NCI-H524 (cell line): ENCODE measurements at places on chromosomes 12 and 14.
A peak's percentile ranks its signal among the peaks of the same experiment; 100 is the strongest.

DNA sequence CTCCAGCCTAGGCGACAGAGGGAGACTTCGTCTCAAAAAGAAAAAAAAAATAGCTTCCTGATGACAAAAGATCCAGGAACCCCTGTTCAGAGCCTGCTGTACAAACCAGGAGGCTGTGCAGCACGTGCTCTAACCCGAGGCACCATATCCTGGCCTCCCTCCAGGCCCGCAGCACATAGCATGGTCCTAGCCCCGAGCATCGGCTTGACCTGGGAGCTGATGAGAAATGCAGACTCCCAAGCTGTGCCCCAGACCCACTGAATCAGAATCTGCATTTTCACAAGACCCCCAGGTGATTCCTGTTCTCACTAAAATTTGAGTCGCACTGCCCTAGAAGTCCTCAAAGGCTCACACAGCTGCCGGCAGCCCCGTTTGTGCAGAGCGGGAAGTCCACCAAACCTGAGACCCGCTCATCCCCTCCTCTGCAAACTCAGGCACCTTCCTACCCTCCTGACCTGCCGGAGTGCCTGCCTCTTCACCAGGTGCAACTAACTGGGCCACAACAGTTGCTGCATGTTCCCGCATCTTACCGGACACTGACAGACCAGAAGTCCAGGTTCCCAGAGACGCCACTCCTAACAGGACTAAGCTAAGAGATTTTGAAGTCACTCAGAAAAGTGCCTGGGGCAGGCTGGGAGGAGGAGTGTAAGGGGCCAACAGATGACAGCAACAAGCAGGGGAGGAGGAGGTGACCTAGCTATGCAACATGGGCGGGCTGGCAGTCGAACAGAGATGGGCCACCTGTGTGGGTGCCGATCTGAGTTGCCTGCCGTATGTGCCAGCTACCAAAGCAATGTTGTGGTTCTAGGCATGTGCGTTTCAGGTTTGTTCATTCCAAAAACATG, 24.0 kb upstream of the RIN3 start:
- DNase-seq, result no peak

- no peak for DNase-seq
These were observed 50.9 kb upstream of the KCNH5 start for GRCh38 chr14:63096186-63096585.

DNA sequence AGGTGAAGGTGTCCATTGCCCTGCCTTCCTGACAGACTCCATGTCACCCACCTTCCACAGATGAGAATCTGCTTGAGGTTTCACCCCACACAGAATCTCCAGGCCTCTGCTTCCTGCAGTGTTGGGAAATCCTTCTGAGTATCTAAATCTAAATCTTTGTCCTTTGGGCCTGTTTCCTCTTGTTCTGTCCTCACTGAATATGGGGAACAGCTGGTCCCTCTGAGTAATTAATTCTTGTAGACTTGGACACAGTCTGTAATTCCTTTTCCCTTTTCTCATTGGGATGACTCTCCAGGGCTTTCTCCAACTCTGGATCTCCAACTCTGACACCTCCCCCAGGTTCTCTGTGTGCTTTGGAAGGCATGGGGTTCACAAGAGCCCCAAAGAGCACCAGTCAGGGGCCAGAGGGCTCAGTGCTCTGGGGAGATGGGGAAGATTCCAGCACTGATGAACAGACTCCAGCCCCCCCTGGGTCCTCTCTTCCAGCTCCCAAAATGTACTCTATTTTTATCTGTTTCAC, 2.3 kb upstream of the ACVRL1 start:
- DNase-seq, result peak; percentile 56

- DNase-seq, result peak; percentile 57
These were observed 723 bp downstream of the KIF21A start for GRCh38 chr12:39441963-39442830.

GRCh38 chr12:129827866-129828384, 75.9 kb downstream of the TMEM132D start:
- peak; percentile 31 for DNase-seq

DNA sequence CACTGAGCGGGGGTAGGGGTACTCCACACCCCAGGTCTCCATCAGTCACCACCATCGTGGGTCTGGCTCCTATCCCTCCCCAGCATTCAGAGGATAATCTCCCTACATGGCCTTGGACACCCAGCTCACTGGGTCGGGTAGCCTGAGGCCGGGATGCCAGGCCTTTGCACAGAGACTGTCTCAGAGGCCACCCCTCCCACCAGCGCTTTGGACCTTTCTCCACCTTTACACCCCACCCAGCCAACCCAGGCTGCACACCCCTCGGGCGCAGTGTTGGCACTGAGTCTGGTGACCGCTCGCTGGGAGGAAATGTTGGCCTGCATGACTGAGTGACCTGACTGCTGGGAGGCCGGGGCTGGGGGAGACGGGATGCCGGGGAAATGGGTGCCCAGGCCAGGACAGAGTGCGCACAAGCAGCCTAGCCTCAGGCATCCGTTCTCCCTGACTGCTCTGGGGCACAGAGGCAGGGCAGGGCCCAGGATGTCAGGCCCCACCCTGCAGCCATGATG, 10.6 kb upstream of the LBHD2 start:
- no peak for DNase-seq

- no peak for DNase-seq
These were observed 54.1 kb upstream of the ARHGAP5 start for GRCh38 chr14:32022938-32023466.
